ENCODE measurements at places on chromosomes 7 and 10.

- DNase-seq, result no peak
These were observed 23.2 kb downstream of the BET1 start for GRCh38 chr7:93980744-93981479.

GRCh38 chr10:12902135-12902572 lies 99.4 kb downstream of the CCDC3 start:
- peak; percentile 10 for DNase-seq

- peak; percentile 7 for DNase-seq
These were observed 631 bp downstream of the SUPV3L1 start for GRCh38 chr10:69180525-69181204.

GRCh38 chr10:87531908-87532622 lies 27.4 kb downstream of the MINPP1 start:
- no peak for DNase-seq

All from T-helper 2 cell (primary cell).